ENCODE measurements at places on chromosomes 5 and 9.

DNA sequence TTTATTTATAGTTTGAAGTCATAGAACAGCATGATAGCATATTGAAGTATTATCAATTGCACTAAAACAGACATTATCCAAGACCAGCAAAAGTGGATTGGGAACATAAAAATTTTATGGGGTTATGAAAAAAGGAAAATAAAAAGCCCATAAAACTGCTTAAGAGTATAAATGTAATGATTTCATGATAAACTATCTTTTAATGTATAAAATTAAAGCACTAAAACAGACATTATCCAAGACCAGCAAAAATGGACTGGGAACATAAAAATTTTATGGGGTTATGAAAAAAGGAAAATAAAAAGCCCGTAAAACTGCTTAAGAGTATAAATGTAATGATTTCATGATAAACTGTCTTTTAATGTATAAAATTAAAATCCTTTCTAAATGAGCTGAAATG is 119.0 kb upstream of the DAPK1 start:
- no peak for DNase-seq

- DNase-seq: no peak
Measured at GRCh38 chr5:141879941-141880738, 1.9 kb upstream of the PCDH1 start.

GRCh38 chr5:177430140-177430951 is 3.9 kb downstream of the GRK6 start:
- no peak for DNase-seq

DNA sequence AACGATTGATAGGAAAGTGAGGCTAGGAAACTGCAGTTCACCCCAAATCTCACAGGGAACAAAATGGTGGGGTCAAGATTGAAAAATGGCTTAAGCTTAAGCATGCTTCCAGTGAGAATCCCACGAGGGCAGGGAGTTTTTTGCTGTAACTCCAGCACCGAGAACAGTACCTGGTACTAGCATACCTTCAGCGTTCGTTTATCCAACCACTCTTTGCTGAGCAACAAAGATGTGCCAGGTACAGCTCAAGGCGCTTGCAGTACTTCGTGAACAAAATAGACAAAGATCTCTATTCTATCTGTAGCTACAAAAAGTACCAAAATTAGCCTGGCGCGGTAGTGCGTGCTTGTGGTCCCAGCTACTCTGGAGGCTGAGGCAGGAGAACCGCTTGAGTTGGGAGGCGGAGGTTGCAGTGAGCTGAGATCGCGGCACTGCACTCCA is 778 bp upstream of the PPP6C start:
- no peak for DNase-seq

- no peak for DNase-seq
Measured at GRCh38 chr9:87067426-87067825, 120.1 kb upstream of the GAS1 start.

- DNase-seq: no peak
Measured at GRCh38 chr5:54446379-54446732, 9.1 kb upstream of the HSPB3 start.

GRCh38 chr9:87193151-87193550 is 245.8 kb upstream of the GAS1 start:
- DNase-seq: no peak

- no peak for DNase-seq
Measured at GRCh38 chr9:83238871-83239640, 176.1 kb upstream of the RASEF start.

- no peak for DNase-seq
Measured at GRCh38 chr5:151196556-151197290, 27.2 kb downstream of the CCDC69 start.

- no peak for DNase-seq
Measured at GRCh38 chr5:180806351-180807011, 3.9 kb upstream of the MGAT1 start.

DNA sequence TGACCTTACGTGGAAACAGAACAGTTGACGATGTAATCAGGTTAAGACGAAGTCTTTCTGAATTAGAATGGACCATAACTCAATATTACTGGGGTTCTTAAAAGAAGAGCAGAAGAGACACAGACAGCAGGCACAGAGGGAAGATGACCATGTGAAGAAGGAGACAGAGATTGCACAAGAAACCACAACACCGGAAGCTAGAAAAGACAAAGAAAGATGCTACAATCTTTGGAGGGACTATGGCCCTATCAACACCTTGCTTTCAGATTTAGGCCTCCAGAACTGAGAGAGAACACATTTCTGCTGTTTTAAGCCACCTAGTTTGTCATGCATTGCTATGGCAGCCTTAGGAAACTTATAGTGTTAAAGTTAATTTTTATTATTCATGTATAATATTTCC is 27.1 kb downstream of the CDH9 start:
- DNase-seq: no peak

GRCh38 chr5:52738095-52738506 is 49.6 kb upstream of the ITGA1 start:
- DNase-seq: no peak

- DNase-seq: no peak
Measured at GRCh38 chr9:34987160-34987901, 2.2 kb upstream of the DNAJB5 start.

DNA sequence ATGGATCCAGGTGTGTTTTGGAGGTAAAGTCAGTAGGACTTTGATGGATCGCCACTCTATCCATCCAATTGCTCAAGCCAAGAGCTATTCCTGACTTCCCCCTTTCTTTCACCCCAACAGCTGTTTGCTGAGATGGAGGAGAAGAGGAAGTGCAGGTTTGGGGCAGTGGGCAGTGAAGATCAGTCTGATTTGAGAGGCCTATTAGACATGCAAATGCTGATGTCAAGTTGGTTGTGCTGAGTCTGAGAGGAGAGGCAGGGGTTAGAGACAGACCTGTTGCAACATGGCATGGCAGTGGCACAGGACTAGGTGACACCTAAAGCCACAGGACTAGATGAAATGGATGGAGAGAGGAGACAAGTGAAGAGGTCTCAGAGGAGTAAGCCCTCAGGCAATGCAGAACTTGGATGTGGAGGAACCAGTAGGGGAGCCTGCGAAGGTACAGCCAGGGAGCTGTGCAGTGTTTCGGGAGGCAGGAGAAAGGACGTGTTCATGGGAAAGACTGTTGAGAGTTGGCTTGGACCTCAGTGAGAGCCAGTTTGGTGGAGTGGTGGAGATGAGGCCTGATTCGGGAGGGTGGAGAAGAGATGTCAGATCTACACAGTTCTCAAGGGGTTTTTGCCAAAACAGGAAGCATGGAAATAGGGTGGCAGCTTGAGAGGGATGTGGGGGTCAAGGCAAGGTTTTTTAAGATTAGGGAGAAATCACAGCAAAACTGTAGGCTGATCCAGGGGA is 175.0 kb downstream of the MACROH2A1 start:
- no peak for DNase-seq

- DNase-seq: no peak
Measured at GRCh38 chr5:5401095-5401494, 21.4 kb upstream of the ICE1 start.

GRCh38 chr9:131121346-131121745 is 4.0 kb upstream of the NUP214 start:
- no peak for DNase-seq

- DNase-seq: no peak
Measured at GRCh38 chr5:23112237-23112636, 259.1 kb upstream of the CDH12 start.

- DNase-seq: no peak
Measured at GRCh38 chr5:120703918-120704587, 240.0 kb downstream of the PRR16 start.

DNA sequence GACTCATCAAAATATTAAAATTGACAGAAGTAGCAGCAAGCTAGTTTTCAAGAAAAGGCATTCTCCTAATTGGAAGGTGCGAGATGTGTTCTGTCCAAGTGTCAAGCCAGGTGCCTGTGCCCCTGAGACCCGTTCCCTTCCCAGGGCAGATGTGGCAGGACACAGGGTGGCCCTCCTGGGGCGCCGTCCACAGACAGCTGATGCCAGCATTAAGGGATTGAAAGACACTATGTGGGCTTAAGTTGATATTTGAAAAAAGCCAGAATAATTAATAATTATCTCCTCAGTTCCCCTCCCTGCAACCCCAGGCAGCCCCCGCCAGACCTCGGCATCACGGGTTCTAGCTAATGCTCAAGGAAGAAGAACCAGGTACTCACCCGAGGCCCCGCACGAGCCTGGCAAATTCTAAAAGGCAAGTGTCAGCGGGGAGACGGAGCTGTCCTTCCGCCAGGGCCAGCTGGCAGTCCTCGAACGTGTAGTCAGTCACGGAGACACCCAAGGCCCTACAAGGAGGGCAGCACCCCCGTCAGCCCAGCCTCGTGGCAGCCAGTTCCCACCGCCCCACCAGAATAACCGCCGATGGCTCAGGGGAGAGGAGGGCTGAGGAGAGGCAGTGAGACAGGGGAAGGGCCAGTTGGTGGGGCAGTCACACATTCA is 29.1 kb upstream of the SLC6A3 start:
- DNase-seq: no peak

DNA sequence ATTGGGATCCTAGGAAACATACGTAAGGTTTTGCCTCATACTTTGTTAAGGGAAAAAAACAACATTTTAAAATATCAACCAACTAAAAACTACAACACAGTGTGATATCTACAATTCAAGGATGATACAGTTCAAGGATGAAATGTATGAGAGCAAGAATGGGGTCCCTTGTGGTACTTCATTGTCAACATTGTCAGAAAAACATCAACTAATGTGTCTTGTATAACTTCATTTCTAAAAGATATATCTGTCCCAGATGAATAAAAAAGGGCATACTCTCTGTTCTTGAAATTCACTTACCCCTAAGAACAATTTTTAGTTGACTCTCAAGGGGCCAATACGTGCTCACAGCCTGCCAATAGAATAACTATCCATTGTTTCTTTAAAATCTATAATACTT is 1250.5 kb downstream of the PTPRD start:
- DNase-seq: no peak

- no peak for DNase-seq
Measured at GRCh38 chr5:160129841-160130240, 10.6 kb upstream of the PWWP2A start.

DNA sequence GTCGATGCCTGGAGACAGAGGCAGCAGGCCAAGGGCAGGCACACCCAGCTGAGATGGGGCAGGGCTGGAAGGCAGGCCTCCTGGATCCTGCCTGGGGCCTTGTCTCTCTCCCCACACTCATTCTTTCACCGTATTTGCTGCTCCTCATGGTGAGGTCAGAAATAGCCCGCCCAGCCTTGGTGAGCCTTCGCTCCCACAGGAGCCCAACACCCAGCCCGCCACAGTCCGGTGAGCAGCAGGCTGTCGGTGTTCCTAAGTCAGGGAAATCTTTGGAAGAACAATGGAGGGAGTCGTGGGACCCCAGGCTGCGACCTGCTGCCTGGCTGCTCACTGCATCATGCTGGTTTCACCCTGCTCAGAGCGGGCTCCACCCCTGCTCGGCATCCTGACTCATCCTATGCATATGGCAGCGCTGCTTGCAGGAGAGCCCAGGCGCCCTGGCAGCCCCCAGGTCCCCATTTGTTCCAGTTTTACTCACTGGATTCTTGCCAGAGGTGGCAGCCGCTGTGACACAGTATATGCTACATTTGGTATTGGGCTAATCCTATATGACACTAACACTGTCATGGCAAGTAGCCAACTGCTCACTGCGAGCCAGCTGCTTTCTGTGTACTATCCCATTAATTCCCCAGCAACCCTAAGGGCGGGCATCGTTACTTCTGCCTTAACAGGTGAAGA is 53.2 kb upstream of the NCS1 start:
- peak; percentile 97 for DNase-seq

DNA sequence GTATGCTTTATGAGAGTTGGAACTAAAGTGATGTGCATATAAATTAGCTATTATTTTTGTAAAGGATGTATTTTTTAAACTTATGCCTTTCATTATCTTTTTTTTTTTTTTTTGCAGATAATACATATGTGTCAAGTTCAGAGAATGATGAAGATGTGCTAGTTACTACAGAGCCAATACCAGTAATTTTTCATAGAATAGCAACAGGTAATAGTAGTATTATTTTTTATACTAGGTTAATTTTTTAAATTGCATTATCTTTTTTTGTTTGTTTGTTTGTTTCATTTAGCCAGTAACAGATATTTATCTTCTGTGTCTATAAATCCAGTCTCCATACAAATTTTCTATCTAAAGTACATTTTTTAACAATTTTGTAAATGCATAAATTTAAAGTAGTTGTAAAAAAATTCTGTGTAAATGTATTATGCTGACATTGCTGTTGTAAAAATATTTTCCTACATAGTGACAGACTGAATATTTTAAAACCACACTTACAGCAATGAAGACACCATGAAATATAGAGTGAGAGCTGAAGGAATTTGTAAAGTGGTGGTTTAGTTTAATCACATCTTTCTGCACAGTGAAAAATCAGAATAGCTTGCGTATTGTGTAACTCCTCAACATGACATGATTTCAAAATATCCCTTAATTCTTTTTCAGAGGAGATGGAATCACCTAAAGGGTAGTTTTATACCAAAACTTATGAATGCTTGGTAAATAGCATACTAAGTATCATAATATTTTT is 93.3 kb downstream of the PARP8 start:
- DNase-seq: no peak

DNA sequence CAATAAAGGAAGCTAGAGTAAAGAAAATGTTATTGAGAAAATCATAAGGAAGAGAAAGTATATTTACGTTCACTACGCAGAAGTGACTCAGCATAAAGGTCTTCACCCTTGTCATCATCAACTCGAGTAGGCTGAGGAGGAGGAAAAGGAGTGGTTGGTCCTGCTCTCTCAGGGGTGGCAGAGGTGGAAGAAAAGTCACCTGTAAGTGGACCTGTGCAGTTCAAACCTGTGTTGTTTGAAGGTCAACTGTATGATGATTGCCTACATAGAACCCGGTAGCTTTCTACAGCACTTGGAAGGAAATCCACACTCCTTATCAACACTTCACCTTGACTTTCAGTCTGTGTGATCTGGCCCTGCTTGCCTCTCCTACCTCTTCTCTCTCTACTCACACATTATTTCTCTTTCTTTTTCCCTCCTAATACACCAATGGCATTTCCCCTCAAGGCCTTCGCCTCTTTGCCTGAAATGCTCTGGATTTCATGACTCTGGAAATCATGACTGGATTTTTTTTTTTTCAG is 109.3 kb upstream of the CPEB4 start:
- no peak for DNase-seq

- DNase-seq: no peak
Measured at GRCh38 chr5:119336262-119336661, 19.6 kb upstream of the TNFAIP8 start.

DNA sequence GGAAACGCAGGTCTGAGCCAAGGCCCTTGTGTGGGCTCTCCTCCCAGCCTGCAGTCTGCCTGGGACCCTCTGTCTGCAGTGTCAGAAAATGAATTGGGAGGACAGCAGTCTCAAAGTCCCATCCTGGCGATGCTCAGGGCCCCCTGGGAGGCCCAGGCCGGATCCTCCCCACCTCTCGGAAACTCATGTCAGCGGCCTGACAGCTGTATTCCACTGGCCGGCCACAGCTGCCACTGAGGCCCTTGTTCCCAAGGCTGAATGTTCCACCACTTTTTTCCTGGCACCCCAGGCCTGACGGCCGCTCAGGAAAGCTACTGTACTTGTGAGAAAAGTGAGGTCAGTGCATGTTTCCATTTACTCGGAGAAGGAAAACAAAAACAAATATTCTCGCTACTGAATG is 180.0 kb downstream of the FGF18 start:
- no peak for DNase-seq
